Right kidney (tissue), 9 donors: ENCODE measurements at places on chromosomes 3 and 15.
A peak's percentile ranks its signal among the peaks of the same experiment; 100 is the strongest.

DNA sequence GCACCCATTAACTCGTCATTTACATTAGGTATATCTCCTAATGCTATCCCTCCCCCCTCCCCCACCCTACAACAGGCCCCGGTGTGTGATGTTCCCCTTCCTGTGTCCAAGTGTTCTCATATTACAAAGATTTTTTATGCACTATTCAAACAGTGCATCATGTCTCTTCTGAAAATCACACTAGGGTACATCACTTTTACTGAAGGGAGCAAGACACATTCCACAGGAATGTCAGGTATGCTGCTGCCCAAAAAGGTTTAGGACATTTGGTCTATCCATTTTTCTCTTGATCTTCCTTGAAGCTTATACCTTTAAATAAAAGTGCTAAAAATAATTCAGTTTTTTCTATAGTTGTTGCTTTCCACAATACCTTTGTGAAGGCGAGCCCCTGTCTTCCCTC lies 9.2 kb upstream of the EPHA3 start:
- DNase-seq, result no peak

- no peak for DNase-seq
These were observed 11.6 kb downstream of the H1-8 start for GRCh38 chr3:129554356-129555152.

DNA sequence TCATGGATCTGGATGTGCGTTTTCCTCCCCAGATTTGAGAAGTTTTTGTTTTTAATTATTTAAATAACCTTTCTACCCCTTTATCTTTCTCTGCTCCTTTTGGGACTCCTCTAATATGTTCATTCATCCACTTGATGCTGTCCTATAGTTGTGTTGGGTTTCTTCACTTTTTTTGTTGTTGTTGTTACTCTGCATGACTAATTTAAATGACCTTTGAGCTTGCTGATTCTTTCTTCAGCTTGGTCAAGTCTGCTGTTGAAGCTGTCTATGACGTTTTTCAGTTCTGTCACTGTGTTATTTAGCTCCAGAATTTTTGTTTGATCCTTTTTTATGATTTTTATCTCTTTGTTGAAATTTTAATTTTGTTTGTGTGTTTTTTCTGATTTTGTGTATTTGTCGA lies 463.6 kb upstream of the ALCAM start:
- DNase-seq, result no peak

GRCh38 chr3:58256061-58256460 lies 18.5 kb downstream of the ABHD6 start:
- DNase-seq, result no peak

DNA sequence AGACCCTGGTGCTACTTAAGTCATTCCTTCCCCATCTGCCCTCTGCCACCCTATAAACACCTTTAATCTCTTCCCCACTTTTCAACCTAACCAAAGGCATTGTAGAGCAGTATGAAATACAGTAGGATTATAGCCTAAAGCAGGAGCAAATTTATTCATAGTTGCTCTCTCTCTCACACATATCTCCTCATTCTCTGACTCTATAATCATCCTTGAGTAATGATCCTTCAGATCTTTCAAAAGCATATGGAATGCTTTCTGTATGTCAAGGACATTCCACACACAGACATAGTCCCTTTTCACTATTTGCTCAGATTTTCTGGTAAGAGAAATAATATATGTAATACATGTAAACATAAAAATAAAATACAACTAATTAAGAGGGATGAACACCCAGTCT lies 54.1 kb downstream of the TRPC1 start:
- no peak for DNase-seq

DNA sequence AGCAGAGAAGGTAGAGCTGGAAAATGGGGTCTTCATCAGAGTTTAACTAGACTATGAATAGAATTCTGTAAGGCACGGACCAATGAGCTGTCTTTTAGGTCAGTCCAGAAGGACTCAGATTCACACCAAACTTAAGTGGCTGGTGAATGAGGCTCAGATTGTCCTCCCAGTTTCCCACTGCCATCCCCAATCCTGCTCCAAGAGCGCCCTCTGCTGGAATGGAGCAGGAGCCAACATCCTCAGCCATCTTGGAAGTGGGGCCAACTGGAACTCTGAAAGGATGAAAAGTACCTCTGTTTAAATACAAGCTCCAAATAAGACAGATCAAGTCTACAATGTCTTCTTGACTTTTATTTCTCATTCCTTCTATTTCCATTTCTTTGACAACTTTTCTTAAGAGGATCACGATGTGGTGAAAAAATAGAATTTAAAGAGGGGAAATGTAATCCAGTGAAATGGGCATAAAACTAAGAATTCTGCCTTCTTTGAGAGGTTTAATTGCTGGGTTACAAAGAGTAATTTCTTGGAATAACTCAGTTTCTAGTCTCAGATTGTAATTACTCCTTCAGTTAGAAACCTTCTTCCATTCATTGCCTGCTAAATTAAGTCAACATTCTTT lies 217.1 kb upstream of the TPRG1 start:
- peak; percentile 54 for DNase-seq

DNA sequence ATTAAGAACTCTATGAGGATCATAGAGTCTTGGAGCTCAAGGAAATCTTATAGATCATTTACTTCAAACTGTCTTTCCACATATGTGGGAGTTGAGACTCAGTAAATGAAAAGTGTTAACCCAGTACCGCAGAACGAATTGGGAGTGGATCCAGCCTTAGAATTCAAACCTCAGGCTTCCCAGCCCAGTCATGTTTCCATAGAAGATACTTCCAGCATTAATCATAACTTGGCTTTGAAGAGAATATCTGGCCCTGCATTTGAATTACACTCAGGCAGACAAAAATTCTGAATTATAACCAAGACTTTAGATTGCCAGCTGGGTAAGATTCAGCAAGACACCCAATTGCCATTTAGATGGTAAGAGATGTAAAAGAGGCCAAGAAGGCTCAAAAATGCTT lies 972.0 kb downstream of the TUSC7 start:
- DNase-seq, result no peak

GRCh38 chr15:98799461-98800390 lies 151.4 kb downstream of the IGF1R start:
- peak; percentile 53 for DNase-seq

DNA sequence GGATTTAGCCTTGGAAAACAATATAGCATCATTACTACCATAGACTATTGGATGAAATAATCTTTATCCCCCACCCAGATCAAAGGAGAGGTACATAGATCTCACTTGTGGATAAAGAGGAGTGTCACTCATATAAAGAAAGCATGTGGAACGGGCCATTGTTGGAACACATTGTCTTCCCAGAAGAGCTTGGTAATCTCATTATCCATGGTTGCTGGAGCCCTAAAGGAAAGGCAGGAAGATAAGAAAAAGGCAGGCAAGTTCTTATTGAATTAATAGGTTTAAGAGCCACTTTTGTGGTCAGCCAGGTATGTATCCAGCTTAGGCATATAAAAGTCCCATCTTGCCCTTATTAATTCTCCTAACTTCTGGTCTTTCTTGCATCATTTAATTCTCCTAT lies 659.1 kb downstream of the GRM7 start:
- DNase-seq, result no peak

DNA sequence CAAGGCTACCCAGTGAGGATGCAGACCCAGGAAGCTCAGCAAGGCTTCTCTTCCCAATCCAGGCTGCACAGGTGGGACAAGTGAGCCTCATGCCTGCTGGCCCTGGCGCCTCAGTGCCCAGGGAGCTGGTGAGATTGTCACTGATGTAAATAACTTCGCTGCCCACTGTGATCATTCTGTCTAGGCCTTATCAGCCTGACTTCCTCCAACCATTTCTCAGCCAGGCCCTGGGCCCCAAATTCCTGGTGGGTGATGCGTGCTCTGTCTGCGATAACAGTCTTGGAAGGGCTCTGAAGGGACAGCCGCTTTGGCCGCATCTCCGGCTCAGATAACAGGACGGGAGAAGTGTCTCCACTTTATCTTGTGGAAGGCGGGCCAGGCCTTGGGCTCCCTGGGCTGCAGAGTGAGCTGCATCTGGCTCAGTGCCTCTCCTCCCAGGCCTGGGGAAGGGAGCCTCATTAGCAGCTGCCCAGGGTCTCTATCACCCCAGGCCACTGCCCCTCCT lies 2.2 kb upstream of the FBLN2 start:
- DNase-seq, result no peak

- DNase-seq, result no peak
These were observed 3.1 kb downstream of the SEMA3G start for GRCh38 chr3:52441772-52442332.

DNA sequence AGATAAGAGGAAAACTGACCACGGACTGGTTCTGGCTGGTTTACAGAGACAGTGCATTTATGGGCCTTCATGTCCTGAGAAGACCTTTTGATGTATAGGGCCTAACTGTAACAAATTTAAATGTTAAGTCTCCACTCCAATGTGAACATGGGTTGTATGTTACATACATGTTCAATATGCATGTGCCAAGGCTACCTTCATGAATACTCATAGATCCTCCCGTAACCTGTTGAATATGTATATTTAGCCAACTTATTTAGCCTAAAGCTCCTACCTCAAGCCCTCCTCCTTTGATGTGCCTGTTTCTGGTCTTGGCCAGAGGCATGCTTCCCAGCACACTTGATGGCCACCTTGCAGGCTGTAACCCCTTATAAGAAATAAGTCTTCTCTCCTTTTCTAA lies at the start of gene OR5H2:
OR5H2 (plus strand) TSS at position 301 of the 400 bp plus-strand sequence. CDS start 398 bp downstream, outside the sequence.
- DNase-seq, result no peak

DNA sequence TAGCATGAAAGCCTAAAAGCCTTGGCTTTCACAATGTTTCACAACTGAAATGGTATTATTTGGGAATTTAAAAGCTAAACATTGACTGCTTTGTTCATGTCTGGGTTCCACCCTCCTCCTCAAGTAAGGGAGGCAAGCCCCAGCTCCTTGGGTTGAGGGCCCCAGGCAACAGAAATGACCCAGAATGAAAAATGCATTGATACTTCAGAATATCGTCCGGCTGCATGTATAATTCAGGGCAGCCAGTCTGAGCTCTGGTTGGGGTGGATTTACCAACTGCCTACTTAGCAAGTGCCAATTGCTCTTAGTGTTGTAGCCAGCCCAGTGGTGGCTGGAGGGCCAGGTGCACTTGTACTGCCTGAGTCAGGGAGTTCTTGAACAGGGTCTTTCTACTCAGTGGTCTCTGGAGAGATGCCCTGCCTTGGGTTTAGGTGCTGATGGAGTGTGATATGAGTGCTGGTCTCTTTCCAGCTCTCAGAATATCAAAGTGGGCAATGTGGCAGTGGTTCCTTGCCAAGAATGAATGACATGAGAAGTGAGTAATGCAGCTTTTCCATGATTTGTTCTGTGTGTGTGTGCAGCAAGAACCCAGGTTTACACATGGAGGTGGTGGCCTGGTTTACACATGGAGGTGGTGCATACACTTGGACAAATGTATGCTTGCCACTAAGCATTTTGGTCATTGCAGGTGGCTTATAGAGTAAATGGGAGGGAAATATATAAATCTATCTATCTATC lies 40.9 kb upstream of the ADAMTSL3 start:
- no peak for DNase-seq

DNA sequence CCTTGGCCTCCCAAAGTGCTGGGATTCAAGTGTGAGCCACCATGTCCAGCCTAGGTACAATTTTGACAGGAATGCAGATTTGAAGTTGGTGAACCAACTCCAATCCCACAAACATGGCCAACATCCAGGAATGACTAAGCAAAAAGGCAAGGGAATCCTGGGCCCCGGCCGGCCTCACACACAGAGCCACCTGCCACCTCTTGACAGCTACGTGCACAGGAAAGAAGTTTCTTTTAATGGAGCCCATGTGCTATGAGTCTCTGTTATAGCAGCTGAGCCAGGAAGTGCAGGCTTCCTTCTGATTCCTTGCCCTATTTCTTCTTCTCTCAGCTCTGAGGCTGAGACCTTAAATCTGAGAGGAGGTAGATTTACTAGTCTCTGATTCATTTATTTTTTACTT lies 8.8 kb downstream of the TMEM40 start:
- DNase-seq, result no peak

- no peak for DNase-seq
These were observed 773.4 kb downstream of the ROBO1 start for GRCh38 chr3:78994174-78995027.

DNA sequence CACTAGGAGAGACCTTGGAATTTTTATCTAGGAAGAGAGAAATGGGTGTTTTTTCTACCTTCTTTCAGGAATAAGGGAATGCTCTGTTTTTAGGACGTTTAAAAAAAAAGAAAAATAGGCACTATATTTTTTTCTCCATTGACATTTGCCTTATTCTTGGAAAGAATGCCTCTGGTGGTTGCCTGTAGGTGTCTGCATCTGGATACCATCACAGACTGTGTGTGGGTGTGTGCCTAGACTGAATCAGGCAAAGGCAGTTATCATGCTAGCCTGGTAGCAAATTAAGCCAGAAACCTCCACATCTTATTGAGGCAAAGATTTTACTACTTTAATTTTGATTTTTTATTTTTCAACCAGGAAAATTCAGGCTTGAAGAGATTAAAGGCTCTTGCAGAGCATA lies 513.6 kb upstream of the KCNMB2 start:
- DNase-seq, result no peak

GRCh38 chr3:121232309-121233225 lies 313.2 kb downstream of the POLQ start:
- no peak for DNase-seq

GRCh38 chr3:43995547-43996378 lies 245.9 kb upstream of the TOPAZ1 start:
- peak; percentile 41 for DNase-seq

- no peak for DNase-seq
These were observed 192.9 kb upstream of the IL12A start for GRCh38 chr3:159795681-159796175.

DNA sequence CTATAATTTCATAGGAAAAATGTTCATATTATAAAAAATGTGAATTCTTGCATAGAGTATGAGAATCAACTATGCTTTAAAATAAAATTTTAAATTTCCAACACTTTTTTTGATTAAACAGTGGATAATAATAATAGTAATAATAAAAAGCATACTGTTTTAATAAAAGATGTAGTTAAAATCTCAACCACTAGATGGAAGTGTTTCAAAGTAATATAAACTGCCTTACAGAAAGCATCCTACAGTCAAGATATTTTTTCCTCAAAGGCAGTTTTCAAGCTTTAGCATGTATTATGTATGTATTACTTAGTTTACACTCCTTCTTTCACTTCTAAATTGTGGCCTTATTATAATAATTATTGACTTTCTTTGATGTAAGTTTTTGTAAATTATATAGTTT lies 217.5 kb downstream of the CHL1 start:
- no peak for DNase-seq

DNA sequence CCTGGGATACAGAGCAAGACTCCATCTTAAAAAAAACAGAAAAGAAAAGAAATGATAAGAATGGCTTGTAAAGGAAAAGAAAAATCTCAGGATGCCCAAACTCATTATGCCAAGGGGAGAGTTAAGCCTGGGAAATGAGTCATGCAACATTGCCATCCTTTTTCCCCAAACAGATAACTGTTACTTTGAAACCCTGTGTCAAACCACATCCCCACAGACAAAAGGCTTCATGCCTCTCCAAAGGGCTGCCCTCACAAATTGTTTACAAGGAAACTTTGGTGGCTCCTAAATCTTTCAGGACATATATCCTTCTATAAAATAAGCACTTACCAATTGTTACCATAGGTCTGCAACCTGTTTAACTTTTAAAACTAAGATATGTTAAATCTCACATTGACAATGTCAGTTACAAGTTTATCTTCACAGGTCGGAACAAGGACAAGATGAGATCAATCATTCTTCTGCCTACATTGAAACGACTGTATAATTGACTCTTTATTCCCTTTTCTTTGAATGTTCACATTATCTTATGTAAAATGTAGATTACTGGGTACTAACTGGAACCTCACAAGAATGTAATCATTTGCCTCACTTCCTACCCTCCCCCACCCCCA lies 18.6 kb upstream of the SENP7 start:
- DNase-seq, result no peak

GRCh38 chr3:149958171-149958796 lies 12.4 kb downstream of the PFN2 start:
- DNase-seq, result no peak

- peak; percentile 35 for DNase-seq
These were observed 819 bp upstream of the RPL24 start for GRCh38 chr3:101687142-101687931.
